ENCODE measurements at places on chromosomes 7 and 10.

GRCh38 chr7:39413636-39414223 is 152.5 kb upstream of the YAE1 start:
- no peak for DNase-seq

GRCh38 chr10:77889277-77889903 is 37.2 kb downstream of the DLG5 start:
- DNase-seq, result no peak

GRCh38 chr7:6385909-6386560 is 61.7 kb downstream of the DAGLB start:
- no peak for DNase-seq

- DNase-seq, result no peak
These were observed 35.5 kb downstream of the SEMA3C start for GRCh38 chr7:80883154-80884025.

GRCh38 chr7:158727690-158728089 is 23.1 kb upstream of the NCAPG2 start:
- DNase-seq, result no peak

DNA sequence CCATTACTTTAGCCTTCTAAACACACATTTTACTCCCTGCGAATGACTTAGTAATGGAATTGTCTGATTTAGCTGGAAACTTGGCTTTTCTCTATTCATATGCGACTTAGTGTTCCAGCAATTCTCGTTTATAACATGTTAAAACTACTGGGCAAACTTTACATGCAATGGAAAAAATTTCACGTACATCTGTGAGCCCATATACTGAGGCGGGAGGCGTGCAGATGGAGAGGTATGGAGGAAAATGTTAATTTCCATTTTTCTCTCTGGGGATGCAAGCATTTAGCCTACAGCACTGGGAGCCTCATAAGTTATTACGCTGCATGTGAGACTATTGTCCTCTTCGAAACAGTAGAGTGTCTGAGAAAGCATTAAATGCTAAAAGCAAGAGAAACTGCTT is 591.5 kb upstream of the ANKRD30A start:
- DNase-seq, result no peak

DNA sequence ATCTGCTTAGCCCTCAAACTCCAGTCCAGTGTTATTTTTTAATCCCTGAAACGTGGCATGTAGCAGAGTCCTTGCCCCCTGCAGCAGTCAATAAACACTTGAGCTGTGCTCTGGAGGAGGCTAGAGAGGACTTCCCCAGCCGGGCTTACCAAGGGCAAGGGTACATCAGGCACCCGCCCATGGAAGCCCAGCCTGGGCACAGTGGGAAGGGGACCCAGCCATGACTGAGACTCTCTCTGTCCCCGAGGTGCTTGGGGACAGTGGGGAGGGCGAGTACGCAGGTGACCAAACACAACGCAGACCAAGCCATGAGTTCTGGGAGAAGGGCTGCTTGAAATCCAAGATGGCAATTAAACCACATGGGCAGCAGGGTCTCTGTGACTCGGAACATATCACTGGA is 45.2 kb downstream of the EBF3 start:
- no peak for DNase-seq

GRCh38 chr7:116801092-116801710 is 61.2 kb upstream of the CAPZA2 start:
- DNase-seq, result no peak

- DNase-seq, result no peak
These were observed 74.6 kb downstream of the COL13A1 start for GRCh38 chr10:69876286-69876685.

- DNase-seq, result no peak
These were observed 129.0 kb upstream of the AGR3 start for GRCh38 chr7:17010637-17011300.

All from stimulated activated CD4-positive, alpha-beta T cell treated with anti-CD3 and anti-CD28 coated beads, Interleukin-12 subunit alpha, Interleukin-12 subunit beta, amount 100 ng/mL, for 24 hours (primary cell).